ENCODE measurements at places on chromosomes 12 and 14.

GRCh38 chr12:25655702-25656101 is 102.6 kb upstream of the LMNTD1 start:
- no peak for DNase-seq

- DNase-seq, result no peak
Measured at GRCh38 chr14:20624495-20625070, 16.9 kb downstream of the OR6S1 start.

- no peak for DNase-seq
Measured at GRCh38 chr14:71403656-71404055, 496.4 kb downstream of the PCNX1 start.

DNA sequence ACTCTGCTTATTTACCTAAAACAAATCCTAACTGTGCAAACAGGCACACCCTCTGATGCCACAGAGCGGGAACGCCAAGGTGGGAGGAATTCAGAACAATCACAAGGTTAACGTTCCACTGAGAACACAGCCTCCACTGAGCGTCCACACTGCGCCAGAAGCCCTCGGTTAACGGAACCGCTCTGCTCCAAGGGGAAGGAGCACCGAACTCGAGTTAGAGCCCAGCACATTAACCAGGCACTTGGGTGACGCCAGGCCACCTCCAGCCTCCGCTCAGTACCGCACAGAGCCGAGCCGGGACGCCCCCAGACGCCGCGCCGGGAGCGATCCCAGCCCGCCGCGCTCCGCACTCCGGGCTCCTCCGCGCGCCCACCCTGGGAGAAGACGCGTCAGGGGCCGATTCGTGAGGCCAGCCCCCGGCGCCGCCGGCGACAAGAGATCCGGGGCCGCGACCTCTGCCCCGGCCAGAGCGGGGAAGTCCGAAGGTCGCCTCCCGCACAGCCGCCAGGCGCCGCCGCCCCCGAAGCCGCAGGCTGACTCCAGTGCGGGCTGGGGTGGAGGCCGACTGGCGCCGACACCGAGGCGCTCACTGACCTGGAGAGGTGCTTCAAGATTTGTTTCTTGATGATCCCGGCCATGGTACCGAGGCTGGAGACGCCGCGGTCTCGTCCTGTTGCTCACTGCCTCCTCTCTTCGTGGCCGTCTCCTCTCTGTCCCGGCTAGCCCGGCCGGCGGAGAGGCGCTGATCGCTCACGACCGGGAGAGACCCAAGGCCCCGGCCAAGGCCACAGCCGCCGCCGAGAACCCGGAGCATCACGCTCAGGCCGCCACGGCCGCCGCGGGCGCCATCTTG is 450 bp downstream of the BLTP3B start:
- DNase-seq, result no peak

DNA sequence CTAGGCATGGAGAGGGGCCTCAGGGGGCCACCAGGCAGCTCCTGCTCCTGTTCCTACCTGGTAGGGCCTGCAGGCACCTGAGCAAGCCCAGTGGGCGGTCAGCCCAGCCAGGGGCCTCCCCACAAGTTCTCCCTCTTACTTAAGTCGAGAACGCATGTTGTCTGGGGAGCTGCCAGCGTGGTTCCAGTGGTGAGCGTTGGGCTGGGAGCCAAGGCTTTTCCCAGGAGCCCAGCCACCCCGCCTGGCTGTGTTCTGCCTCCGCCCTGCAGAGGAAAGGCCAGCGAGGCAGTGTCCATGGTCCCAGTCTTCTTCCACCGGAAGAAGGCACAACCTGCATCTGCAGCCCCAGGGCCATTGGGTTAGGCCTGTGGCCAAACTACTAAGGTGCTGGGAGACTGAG is 1.4 kb downstream of the C14orf180 start:
- no peak for DNase-seq

DNA sequence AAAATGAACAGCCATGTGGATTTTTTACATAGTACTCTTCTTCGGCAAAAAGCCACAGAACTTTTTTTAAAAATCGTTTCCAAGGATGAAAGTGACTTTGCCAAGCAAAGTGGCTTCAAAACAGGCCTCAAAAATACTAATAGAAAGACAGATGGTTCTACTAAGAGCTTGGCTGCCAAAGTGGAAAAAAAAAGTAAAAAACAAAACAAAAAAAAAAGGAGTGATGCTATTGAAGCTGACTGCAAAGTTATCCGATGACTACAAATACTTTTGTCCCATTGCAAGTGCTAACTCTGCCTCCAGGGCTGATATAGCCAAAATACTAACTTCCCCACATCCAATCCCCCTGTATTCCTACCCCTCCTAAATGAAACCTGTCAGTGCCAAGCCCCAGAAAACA is 277.6 kb downstream of the SOX5 start:
- DNase-seq, result no peak

DNA sequence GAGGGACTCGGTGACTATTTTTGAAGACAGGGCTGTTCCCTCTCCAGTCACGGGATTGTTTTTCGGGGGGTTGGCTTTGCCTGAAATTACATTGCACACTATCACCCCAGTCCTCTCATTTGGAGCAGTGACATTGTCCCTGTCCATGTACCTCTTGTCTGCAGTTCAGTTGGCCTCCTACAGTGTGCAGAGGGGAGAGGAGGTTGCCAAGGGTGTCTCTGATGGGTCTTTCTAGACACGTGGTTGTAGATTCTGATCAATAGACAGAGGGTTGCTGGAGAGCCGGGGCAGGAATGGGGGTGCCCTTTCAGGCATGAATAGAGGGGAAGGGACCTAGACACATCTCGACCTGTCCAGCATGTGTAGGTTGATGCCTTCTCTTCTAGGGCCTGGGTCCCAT is 1.2 kb downstream of the TMEM120B start:
- no peak for DNase-seq

DNA sequence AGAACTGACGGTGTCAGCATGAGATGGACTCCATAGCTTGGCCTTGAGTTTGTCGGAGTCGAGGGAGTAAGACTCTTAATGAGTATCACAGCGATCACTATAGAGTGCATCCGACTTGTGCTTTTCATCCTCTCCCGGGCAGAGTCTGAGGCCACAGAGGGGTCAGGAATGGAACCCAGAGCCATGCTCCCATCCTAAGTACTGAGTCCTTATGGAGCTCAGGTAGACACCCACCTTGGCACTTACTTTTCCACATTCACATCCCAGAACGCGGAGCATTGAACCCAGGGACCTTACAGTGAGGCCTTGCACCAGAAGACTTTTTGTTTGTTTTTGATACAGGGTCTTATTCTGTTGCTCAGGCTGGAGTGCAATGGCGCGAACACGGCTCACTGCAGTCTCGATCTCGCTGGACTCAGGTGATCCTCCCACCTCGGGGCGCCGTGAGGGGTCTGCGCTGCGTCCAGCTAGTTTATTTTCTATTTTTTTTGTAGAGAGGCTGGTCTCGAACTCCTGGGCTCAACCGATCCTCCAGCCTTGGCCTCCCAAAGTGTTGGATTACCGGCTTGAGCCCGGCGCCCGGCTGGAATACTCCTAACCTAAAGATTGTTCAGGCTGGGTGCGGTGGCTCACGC is 719 bp upstream of the SRSF9 start:
- no peak for DNase-seq

GRCh38 chr12:88108021-88108420 is 33.9 kb downstream of the CEP290 start:
- DNase-seq, result no peak

GRCh38 chr12:115338566-115339294 is 654.8 kb upstream of the TBX3 start:
- DNase-seq, result no peak

DNA sequence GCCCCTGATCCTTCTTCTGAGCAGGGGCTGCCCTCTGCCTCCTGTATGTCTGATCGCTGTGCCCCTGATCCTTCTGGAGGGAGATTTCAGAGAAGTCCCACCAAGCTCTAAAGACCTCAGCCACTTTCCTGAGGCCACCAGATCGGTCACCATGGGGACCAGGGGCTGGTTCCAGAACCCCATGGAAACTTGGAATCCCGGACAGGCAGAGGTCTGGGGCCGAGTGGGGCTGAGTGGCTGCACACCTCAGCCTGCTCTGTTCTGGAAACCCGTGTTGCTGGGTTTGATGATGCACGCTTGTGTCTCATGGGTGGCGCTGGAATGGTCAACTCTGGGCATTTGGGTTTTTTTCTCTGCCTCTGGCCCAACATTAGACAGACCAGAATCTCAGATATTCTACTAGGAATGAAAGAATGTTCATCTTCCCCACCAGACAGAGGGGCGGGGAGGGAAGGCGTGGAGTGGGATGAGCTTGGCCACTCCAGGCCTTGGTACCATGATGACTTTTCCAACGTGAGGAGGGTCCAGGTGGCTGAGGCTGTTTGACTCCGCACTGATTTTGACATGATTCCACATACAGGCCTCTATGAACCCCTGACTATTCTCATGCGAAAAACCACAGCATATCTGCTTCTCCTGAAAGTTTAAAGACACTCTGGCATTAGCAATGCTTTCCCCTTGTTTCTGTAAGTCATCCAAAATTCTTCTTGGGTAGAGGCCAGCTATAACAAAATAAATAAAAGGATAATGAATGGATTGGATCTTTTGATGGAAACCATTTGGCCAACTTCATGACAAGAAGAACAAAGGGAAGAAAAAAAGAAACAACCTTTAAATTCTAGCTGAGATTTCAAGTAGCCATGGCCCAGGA is 114.5 kb downstream of the ADGRD1 start:
- DNase-seq, result no peak

GRCh38 chr12:114968727-114969126 is 284.8 kb upstream of the TBX3 start:
- no peak for DNase-seq

DNA sequence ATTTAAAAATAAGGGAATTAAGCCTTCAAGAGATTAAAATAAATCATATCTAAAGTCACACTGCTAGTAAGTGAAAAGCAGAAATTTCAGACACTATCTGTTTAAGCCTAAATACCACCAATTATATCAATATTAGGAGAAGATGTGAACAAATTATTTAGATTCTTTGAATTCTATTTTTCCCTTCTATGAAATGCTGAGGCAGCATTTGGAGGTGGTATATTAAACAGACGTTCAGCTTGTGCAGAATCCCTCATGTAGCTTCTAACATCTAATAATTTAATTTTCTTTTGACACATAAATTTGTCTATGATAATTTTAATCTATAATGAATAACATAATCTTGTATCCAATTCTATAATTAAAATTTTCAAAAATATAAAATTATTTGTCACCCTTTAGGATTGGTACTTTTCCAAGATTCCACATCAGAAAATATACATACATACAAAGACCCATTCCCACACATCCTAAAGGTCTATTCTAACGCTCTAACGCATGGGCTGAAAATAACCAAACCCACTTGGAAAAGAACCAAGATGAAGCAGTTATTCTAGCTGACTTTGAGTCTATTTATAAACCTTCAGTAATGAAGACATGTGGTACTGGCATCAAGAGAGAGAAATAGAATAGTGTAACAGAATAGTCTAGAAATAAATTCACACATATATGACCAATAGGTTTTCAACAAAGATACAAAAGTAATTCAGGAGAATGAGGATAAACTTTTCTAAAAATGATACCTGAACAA is 751.8 kb downstream of the GALC start:
- DNase-seq, result no peak

DNA sequence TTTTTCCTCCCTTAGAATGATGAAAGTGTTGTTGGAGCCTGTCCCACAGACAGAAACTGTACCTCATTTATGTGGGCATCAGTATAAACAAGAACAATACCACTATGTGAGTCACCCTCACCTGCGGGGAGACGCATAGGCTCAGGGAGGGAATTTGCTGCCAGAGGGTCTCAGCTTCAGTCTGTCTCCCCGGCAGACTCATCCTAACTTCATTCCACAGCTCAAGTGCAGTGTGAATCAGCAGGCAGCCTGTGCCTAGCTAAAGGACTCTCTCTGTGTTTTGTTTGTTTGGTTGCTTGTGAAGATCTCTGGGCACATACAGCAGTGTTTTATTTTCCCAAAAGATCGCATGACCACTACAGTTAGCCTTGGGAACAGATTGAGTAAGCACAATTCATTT is 98.9 kb downstream of the PRKCH start:
- DNase-seq, result no peak

- DNase-seq, result no peak
Measured at GRCh38 chr12:46209914-46210872, 58.6 kb downstream of the SLC38A1 start.

GRCh38 chr14:102966681-102967505 is 44.4 kb downstream of the AMN start:
- DNase-seq, result no peak

- no peak for DNase-seq
Measured at GRCh38 chr14:69928111-69928523, 48.9 kb downstream of the SMOC1 start.

GRCh38 chr14:96616161-96616721 is 114.1 kb downstream of the PAPOLA start:
- no peak for DNase-seq

- peak; percentile 7 for DNase-seq
Measured at GRCh38 chr12:45191239-45191638, 24.7 kb upstream of the ANO6 start.

- DNase-seq, result no peak
Measured at GRCh38 chr12:26701604-26702215, 131.3 kb downstream of the ITPR2 start.

DNA sequence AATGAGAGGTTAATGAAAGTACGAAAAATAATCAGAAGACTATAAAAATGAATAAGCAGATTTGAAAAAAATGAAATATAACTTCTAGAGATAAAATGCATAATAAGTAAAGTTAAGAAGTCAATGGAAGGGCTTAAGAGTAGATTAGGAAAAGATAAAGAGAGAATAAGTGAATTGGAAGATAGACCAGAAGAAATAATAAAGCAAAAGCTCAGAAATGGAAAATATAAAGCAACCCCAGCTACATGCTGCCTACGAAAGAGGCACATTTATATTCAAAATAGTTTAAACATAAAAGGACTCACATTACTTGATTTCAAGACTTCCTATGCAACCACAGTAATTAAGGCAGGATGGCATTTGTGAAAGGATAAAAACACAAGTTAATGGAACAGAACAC is 19.9 kb downstream of the ZNF605 start:
- no peak for DNase-seq

- no peak for DNase-seq
Measured at GRCh38 chr12:19457561-19457960, 18.3 kb downstream of the AEBP2 start.

DNA sequence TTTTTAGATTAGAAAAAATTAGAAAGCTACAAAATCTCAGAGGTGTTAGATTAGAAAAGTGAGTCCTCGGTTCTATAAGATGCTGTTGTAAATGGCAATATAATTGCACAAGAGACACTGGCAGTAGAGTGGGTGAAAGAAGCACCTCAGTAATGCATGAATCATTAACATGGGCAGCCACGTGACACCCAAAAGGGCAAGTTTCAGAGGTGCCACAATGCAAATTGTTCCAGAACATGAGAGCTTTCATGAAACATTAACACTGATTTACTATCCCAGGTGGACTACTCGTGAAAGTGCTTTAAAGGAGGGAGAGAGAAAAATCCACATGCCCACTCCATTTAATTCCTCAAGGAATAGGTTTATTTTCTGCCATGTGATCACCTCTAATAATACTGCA is 108.4 kb downstream of the PTPRR start:
- DNase-seq, result no peak
